ENCODE measurements at places on chromosomes 6 and 20.

GRCh38 chr6:161459008-161459615, 185.3 kb upstream of the AGPAT4 start:
- no peak for DNase-seq

DNA sequence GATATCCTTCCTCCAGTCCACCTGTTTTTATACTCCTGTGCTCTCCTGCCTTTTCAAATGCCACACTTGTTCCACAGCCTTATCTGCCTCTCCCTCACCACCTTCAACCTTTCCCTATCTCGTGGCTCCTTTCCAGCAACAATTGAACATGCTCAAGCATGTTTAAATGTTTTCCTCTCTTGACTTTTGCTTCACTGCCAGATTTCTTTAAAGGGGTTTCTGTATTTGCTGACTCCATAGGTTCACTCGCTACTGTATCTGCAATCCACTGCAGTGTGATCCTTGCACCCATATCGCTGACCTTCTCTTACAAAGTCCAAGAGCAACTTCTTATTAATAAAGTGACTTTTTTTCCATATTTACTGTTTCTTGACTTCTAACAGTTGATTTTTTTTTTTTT, 11.2 kb upstream of the GMNN start:
- DNase-seq = no peak

DNA sequence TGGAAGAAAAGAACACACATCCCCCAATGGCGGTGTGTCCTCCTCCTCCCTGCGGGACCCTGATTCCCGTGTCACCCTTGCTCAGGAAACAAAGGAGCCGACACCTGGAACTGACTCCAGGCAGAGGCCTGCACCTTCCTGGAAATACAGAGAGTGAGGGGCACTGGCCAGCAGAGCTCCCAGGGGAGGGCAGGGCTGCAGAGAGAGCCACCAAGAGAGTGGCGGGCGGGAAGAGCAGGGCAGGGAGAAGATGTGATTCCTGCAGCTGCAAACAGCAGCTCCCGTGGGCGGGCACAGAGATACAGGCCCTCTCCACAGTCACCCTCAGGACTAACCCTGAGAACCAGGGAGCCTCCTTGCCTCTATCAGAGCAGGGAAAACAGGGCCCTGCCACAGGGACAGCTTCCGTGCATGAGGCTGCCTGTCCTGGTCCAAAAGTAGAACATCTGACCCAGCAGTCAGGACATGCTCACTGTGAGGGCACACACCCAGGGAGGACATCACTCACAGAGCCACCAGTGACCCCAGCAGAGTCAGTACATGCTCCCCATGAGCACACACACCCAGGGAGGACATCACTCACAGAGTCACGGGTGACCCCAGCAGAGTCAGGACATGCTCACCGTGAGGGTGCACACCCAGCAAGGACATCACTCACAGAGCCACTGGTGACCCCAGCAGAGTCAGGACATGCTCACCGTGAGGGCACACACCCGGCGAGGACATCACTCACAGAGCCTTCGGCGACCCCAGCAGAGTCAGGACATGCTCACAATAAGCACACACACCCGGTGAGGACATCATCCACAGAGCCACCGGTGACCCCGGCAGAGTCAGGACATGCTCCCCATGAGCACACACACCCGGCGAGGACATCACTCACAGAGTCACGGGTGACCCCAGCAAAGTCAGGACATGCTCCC, 193.1 kb downstream of the DLL1 start:
- DNase-seq = no peak

- no peak for DNase-seq
Observed at GRCh38 chr20:45828589-45828988, 1.5 kb upstream of the TNNC2 start.

DNA sequence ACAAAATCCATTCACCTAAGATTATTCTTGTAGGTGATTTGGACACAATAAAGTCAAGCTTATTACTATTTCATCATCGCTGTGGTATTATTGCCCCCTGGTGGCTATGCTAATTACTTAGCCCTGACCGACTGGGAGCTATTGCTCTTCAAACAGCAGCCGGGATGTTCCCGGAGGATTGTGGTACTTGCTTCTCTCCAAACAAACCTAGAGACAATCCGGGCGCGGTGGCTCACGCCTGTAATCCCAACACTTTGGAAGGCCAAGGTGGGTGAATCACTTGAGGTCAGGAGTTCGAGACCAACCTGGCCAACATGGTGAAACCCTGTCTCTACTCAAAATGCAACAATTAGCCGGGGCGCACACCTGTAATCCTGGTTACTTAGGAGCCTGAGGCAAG, 15.4 kb upstream of the STMND1 start:
- no peak for DNase-seq

GRCh38 chr6:54191461-54191860, 80.2 kb downstream of the MLIP start:
- no peak for DNase-seq

DNA sequence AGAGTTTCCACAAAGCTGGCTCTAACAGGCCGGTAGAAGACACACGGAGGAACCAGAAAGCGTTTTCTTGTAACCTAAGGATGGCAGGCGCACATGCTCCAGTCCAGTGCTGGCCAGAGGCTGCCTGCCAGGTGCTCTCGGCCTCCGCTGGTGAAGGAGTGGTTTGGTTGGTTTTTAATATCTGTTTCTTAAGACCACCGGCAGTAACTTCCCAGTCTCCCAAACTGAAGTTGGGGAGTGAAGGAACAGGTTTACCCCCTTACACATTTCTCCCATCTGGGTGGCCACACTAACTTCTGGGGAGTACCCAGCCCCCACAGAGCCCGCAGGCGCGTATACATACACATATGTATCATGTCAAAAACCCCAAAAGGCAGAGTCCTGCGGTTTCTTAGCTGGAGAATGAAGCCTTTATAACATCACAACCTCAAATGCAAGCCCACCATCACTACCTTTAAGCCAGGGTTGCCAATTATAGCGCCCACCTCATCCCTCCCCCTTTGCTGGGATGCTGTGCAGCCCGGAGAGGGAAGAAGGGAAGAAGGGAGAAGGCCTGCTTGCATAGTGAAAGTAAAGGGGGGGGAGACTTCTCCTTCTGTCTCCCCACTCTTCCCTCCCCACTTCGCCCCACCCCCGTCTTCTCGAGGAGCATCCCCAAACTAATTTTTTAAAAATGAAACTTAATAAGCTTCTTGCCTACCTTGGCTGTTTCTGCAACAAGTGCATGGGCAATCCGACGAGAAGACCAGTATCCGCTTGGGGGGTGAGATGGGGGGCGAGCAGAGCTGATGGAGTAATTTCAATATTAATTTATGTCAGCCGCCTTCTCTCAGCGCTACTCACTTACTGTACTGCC, 1.0 kb downstream of the TRERF1 start:
- DNase-seq = no peak

DNA sequence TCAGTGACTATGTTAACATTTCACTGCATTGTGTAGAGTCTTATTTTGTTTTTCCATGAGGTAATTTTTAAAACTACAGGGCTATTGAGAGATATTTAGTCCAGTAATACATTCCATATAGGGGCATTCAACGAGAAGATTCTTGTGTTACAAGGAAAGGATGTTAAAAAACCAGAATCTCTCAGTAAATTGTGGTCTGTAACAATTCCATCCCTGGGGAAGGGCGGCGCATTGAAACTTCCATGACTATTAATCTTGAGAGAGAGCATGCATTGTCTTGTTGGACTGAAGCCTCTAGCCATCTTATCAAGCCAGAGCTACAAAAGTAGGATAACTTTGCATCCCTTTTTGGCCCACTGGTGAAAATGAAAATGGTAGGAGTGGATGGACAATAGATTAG, 119.7 kb downstream of the BCKDHB start:
- DNase-seq = no peak

DNA sequence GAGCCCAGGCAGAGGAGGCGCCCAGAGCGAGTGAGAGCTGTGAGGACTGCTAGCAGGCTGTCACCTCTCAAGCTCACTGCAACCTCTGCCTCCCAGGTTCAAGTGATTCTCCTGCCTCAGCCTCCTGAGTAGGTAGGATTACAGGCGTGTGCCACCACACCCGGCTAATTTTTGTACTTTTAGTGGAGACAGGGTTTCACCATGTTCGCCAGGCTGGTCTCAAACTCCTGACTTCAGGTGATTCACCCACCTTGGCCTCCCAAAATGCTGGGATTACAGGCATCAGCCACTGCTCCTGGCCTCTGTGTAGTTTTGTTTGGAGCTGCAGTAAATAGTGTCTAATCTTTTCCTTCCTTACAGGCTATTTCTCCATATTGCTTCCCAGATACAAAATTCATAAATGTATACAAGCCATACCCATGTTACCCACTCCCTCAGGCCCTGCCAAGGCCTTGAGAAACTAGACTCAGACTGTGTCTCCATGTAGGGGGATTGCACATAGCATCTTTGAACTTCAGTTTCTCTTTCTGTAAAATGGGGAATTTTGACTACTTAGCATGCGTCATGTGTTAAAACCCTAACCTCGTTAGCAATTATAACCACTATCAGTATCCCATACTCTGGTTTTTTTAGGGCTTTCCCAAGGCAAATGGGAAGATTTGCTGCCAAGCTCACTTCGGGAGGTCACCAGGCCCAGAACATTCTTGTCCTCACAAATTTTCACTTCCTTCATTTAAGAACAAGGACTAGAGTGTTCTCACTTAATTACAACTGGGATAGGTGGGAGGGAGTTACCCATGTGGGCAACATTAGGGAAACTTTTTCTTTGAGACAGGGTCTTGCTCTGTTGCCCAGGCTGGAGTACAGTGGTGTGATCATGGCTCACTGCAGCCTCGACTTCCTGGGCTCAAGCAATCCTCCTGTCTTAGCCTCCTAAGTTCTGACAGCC, 67.3 kb upstream of the DDR1 start:
- DNase-seq = no peak

- no peak for DNase-seq
Observed at GRCh38 chr6:21941926-21942325, 348.4 kb downstream of the SOX4 start.

DNA sequence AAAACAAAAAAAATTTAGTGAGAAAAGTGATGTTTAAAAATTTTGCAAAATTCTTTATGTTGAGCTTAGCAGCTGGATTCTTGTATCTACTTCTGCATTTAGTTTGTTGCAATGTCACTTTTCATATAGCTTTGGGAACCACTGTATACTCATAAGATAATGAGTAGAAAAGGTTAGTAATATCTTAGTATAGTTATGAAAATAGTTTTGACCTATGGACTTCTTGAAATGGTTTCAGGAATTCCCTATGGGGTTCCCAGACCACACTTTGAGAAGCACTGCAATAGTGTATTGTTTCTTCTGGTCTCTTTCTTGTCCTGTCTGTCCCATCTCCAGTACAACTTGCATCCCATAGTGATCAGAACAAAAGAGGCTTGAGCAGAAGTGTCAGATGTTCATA, 29.4 kb downstream of the PPP1R16B start:
- no peak for DNase-seq

- DNase-seq = no peak
Observed at GRCh38 chr6:169395080-169395805, 141.6 kb upstream of the THBS2 start.

GRCh38 chr6:39821046-39821740, 29.0 kb downstream of the DAAM2 start:
- DNase-seq = no peak

GRCh38 chr6:147881432-147881831, 372.9 kb downstream of the SAMD5 start:
- DNase-seq = no peak

GRCh38 chr6:38542031-38542430, 97.7 kb downstream of the BTBD9 start:
- DNase-seq = no peak

DNA sequence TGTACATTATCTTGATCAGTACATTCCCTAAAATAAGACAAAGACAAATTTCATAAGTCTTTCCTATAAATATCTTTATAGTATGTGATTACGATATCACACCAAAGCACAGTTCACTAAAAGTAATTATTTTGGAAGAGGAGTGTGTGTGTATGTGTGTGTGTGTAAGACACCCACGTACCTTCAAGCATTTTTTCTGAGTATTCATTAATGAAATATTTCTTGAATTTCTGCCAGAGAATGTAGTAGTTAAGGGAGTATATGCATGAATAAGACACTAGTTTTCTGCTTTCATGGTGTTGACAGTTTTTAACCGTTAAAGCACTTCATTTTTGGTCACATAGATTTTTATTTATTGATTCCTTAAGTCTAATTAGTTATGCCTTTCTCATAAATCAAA, 36.8 kb downstream of the MANEA start:
- DNase-seq = no peak

DNA sequence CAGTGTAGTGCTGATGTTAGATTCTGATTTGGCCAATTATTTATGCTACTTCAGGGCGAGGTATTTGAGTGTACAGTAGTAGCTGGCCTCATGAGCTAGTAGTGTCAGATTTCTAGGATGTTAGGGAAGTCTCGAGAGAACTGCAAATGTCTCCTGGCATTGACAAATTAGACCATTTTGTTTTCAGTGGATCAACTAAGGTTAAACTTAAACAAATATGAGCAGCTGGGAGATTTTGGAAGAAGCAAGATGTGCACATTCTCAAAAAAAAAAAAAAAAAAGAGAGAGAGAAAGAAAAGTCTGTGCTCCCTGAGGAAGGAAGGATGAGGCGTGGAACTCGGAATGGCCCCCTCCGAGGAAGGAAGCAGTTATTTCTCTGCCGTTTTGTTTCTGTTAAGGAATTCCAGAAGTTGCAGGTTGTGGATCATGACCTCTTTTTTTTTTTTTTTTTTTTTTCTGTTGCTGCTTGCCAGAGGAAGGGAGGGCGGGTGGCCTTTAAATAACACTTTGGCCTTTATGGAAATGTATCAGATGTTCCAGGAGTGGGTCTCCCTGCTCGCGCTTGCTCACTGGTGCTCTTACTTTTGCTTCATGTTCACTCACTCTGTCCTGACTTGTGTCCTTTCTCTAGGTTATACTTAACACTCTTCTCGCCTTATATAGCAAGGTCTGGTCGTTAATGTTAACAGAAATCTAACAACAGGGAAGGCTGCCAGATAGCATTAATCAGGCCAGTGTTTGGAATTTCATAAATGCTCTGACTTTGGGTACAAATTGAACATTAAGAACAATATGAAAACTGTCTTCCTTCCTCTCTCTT, 124.4 kb downstream of the TCP11 start:
- no peak for DNase-seq

DNA sequence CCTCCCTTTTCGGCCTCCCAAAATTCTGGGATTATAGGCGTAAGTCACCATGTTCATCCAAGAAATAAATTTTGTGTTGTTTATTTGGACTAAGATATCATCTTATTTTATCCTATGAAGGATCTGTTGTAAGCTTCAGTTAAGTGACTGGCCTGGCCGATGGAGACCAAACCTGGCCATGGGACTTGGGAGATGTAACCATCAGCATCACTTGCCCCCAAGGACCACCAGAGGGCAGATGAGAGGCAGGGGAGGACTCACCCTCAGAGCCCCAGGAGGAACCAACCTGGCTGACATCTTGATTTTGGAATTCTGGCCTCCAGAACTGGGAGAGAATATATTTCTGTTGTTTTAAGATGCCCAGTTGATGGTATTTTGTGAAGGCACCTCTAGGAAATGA, 266.7 kb downstream of the CDH26 start:
- no peak for DNase-seq

DNA sequence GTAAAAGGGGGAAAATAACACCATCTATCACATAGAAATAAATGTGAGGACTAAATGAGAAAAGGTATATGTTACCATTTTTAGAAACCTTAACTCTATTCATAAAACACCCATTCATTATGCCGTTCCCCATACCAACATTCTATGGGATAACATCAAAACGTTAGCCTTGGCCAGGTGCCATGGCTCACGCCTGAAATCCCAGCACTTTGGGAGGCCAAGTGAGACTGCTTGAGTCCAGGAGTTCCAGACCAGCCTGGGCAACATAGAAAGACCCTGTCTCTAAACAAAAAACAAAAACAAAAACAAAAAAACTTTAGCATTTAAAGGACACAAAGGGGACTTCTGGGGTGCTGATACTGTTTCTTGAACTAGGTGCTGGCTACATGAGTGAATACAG, 1.3 kb downstream of the PIGU start:
- no peak for DNase-seq

- no peak for DNase-seq
Observed at GRCh38 chr20:33851842-33852466, 40.8 kb downstream of the CHMP4B start.
